Activated CD4-positive, alpha-beta T cell treated with anti-CD3 and anti-CD28 coated beads, Interleukin-2, amount 10 ng/mL, durations not matched to agents 7 days and 5 days (primary cell): ENCODE measurements at places on chromosomes 7 and 10.

DNA sequence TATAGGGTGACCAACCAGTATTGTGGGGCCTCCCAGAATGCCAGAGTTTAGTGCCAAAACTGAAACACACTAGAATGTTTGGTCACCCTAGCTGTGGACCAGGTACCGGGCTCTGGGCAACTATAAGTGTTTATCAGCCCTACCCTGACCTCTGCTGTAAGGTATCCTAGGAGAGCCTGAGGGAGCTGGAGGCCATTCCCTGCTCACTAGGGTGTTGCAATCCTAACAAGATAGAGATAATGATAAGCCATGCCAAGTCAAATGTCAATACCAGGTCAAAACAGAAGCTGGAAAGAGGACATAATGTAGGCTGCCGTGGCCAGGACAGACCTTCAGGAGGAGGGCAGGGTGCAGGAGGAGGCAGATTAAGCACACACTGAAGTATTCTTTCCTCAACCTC is 151.8 kb downstream of the KCNMA1 start:
- DNase-seq, result no peak

DNA sequence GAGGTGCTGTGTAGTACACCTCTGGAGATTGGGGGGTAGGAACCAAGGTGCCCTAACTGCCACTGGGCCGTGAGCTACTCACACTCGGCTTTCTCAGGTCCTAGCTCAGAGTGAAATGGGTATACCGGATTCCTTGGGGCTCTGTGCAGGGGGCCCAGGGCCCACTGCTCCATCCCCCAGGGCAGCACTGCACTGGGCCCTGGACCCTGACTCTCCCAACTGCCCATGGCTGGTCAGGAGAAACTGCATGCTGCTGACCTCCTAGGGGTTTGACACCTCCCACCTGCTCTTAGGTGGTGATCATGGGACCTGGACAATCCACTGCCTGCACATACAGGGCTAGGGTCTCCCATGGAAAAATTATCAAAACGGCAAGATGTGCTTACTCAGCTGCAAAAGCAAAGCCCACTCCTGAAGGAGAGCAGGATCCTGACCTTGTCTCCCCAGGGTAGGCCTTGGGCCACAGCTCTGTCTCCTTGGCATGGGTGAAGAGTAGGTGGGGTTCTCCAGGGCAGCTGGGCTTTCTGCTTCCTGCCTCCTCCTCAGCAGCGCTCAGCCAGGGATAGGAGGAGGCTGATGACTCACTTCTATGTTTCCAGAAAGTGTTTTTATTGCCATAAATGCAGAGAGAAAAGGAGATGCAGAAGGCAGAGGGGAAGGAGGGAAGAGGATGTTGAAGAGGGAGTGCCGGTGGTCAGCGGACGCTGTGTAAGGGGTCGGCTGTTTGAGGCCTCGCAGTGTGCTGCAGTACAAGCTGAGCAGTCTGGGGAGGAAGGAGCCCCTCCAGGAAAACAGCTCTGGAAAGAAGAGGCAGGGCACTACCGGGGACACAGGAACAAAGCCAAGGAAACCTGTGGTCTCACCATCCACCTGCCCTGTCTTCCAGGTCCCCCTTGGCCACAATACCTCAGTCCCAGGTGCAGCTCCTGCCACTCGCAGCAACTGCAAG is 107.8 kb downstream of the ARHGAP22 start:
- no peak for DNase-seq

DNA sequence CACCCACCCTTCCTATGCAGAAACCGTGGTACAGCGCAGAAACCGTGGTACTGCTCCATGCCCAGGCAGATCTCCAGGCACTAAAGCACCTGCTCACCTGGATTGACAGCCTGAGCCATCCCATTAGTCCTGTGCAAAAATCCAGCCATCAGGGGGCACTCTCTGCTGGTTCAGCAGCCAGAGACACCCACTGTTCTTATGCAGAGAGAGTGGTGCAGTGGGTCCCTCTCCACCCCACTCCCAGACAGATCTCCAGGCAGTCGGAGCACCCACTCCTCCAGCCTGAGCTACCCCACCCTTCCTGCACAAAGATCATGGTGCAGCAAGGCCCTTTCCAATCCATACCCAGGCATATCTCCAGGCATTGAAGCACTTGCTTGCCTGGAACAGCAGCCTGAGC is 219.8 kb downstream of the CTNNA3 start:
- DNase-seq, result no peak

DNA sequence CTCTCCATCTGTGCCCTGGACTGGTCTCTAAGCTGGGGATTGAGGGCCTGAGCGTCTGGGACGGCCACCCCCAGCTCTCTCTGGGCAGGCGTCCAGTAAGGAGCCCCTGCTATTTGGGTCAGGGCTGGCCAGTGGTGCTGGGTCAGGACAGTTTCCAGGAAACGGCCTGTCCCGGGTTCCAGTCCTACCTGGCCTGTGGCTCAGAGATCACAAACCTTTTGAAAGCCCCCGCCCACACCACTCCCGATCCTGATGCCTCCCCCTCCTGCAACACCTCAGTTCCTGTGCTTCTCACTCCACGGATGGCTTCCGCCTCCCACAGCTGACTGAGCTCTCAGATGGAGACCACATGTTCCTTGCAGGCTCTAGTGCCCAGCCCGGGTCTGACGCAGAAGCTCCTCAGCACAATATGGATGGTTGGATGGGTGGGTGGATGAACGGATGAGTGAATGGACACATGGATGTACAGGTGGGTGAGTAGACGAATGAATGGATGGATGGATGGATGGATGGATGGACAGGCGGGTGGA is 91.7 kb upstream of the PDGFA start:
- DNase-seq, result no peak

- no peak for DNase-seq
Observed at GRCh38 chr7:17844514-17845196, 95.6 kb downstream of the SNX13 start.

GRCh38 chr7:65974191-65974801 is 7.7 kb downstream of the GUSB start:
- no peak for DNase-seq

DNA sequence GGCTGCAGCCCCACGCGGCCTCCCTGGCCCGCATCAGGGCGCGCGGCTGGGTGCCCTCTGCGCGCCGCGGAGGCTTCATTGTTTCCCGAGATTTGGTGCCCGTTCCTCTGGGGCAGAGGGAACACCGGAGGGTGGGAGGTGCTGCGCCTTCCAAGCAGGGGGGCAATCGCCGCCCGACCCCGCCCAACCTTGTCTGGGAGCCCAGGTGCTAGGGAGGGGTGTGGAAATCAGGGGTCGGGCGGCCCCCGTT is 1.0 kb upstream of the NRP1 start:
- DNase-seq, result no peak

DNA sequence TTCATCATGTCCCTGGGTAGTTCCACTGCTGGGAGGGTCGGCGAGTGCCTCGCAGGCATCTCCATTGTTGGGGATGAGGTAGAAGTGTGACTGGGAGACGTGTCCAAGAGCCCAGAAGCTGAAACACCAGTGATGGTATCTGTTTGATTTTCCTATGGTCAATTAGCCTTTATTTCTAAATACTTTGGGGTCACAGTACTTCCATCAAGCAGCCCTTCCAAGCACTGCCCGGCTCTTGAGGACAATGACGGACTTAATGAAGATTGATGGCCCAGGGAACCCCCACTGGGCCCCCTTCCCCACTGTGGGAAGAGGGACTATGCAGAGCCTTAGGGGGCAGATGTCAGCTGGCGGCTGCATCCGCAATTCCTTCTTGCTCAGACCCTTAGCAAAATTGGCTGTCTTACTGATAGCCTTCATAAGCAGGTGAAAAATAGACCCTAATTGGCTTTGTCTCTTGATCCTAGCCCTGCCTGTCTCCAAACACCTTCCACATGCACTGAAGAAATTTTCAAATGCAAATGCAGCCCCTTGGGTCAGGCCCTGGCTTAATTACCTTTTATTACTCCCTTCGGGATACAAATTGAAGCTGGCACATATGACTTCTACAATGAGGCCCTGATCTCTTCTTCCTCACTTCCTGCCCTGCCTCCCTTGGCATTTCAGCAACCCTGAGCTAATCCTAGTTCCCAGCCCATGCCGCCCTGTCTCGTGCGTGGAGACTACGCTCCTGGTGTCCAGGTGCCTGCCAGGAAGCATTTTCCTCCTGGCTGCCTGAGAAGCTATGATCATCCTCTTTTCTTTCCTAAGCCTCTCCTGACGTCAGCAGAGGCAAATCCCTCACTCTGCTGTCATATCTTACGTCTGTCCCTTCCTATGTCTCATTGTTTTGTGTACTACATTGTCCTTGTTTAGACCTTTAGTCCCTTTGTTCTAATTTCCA is 124.5 kb upstream of the GDF10 start:
- no peak for DNase-seq

- DNase-seq, result no peak
Observed at GRCh38 chr7:72030994-72031667, 381.0 kb downstream of the CALN1 start.

DNA sequence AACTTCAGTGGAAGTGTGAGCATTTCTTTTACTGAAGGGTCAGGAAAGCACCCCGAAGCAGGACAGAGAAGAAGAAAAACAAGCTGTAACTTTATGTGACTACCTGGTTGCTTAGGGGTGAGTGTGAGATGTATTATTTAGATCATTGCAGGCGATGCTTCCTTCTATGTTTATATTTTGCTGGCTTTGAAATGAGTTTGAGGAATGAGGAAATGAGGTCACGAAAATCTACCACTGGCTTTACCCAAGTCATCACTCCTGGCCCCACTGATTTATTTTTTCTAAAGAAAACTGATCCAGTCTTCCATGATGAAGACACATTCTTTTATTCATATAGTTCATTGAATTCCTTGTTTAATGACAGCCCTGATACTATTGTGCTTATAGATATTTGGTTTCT is 716.6 kb upstream of the FZD8 start:
- no peak for DNase-seq

DNA sequence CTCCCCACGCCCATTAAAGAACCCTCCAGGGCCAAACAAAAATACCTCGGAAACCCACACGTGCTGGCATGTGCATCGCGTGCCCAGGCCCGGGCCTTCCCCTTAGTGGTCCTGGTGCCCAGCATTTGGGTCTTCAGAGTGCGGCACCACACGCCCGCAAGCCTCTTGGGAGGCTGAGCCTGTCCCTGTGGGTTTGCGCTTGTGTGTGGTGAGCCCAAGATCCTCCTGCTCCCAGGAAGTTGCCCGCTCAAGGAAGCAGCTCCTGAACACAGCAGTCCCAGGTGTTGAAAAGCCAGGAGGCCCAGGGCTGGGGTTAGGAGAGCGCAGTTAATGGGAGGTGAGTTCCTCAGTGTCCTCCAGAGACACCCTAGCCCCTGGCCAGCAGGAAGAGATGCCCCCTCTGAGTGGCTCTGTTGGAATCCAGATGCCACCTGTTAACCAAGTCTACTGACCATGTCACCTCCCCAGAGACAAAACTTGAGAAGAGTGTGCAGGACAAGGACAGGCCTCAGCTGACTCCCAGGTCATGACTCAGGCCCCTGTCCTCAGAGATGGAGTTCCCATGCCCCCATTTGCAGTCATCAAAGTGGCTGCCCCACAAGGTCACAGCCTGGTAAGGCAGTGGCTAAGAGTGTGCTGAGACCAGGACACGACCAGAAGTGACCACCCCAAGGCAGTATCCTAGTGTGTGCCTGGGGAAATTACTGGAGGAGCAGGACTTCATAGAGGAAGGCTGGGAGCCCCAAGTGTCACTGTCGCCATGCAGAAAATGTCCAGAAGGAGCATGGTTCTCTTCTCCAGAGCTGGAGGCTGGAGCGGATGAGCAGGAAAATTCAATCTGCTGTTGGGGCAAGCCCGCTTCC is 5.2 kb downstream of the FZD9 start:
- DNase-seq, result no peak

DNA sequence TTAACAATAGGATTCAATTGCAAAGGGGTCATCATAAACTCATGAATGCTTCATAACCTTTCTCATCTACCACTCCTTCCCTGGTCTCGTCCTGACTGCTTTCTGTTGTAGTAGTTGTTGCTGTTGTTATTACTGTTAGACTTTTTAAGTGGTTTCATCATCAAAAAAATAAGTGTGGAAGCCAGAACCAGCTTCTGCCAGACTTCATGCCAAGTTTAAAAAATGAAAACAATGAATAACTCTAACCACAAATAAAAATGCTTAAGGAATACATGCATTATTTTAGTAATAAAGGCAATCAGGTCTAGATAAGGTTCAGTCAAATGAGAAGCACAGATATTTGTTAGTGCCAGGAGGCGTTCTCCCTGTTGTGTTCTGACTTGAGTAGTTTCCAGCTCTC is 85.4 kb downstream of the PCLO start:
- no peak for DNase-seq

GRCh38 chr10:79445977-79446757 is 743 bp upstream of the ZCCHC24 start:
- DNase-seq, result peak; percentile 22

- DNase-seq, result no peak
Observed at GRCh38 chr10:117550599-117551329, 8.2 kb downstream of the EMX2 start.

- no peak for DNase-seq
Observed at GRCh38 chr7:123047955-123048354, 52.5 kb upstream of the TAS2R16 start.

- no peak for DNase-seq
Observed at GRCh38 chr10:124123156-124123555, 29.8 kb upstream of the CHST15 start.

DNA sequence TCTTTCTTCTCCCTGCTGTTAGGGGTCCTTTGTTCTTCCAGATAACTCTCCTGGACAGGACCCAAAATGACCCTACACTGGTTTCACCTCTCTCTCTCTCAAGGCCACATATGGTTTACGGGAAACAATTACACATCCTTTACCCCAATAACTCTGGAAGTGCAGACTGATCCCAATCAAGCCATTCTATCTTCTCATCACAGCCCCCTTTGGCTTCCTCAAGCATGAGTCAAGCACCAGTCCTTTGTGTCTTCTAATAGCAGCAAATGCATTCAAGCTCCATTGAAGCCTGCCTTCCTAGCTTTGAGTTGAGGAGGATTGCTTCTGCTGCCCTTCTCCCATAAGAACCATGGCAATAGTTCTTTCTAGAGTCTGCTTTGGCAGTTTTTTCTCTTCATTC is 20.2 kb downstream of the C10orf67 start:
- DNase-seq, result no peak

DNA sequence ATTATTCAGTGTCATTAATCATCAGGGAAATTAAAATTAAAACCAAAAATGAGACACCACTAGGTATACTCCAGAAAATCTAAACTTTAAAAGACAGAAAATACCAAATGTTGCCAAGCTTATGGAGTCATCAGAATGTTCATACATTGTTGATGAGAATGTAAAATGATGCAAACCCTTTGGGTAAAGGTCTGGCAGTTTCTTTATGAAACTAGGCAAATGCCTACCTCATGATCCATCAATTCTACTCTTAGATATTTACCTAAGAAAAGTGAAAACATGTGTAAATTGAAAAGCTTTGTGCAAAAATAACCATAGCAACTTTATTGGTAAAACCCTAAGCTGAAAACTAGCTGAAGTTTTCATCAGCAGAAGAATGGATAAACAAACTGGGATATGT is 329.5 kb upstream of the MEOX2 start:
- no peak for DNase-seq
